ENCODE measurements at places on chromosomes 7 and 10.

DNA sequence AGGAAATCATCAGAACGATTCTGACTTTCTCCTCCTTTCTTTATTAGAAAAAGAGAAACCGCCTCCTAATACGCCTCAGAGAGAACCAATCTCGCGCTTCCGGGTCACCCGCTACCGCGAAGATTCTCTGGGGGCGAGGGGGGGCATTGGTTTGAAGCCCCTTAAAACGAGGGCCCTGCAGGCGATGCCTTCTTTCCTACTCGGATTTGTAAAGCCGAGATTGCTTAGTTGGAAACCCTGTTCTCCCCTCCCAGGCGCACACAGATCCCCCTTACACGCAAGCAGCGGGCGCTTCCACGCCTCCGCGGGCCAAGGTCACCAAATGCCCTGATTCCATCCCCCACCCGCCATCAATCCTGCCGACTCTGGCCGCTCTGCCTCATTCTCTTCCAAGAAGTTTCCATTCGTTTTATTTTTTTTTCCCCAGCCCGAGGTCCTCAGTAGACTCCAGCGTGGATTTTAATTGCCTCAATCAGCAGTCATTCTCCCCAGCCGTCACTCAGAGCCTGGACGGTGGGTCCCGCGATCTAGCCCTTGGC, 1.1 kb upstream of the GAD2 start:
- H3K4me1 ChIP-seq = no peaks in the 10 kb centered on the region
- no peak overlapping the region for H3K27ac ChIP-seq
- no peaks in the 10 kb centered on the region for H3K36me3 ChIP-seq
- peaks cover 95% of the 10 kb centered on the region for H3K27me3 ChIP-seq

DNA sequence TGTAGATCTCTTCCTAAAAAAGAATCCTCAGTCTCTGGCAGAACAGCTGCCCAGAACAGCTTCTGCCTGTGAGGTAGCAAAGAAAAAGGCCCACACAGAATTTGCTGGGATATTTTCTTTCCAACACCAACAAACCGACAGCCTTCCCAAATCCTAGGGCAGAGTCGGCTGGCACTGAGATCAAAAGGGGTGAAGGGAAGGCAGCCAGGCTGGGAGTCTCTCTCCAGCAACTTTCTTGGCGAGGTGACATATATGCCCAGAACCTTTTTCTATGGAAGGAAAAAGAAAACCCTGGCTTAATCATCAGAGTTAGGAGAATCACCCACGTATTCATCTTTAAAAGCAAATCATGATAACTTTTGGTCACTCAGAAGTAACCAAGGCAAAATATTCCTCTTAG, 279.6 kb downstream of the DNAJB6 start:
- H3K27me3 ChIP-seq = peaks cover 27% of the 10 kb centered on the region
- H3K4me3 ChIP-seq = no peak overlapping the region
- no peaks in the 10 kb centered on the region for H3K36me3 ChIP-seq
- no peak for DNase-seq

DNA sequence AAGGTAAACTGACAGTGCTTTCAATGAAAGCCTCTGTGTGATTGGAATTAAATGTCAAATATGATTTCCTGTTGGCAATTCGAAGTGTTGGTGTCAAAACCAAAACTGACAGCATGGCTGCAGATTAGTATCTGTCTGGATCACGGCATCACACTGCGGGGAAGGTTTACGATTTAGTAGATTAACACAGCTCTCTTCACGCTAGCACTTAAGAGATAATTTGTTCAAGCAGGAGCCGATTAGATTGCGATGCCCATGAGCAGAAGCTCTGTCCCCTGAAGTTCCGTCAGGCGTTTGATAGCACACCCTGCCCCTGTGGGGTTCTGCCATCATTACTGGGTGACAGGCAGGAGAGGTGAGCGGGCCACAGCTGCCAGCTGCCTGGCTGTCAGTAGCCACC, 279.5 kb upstream of the AUTS2 start:
- no peaks in the 10 kb centered on the region for H3K36me3 ChIP-seq
- H3K4me3 ChIP-seq = no peak overlapping the region
- no peaks in the 10 kb centered on the region for H3K4me1 ChIP-seq
- no peak for DNase-seq

GRCh38 chr7:121874298-121874697, 1.3 kb downstream of the PTPRZ1 start:
- no peak overlapping the region for H3K4me3 ChIP-seq
- H3K27ac ChIP-seq = no peak overlapping the region
- no peaks in the 10 kb centered on the region for H3K4me1 ChIP-seq
- H3K27me3 ChIP-seq = peaks cover 62% of the 10 kb centered on the region
- H3K36me3 ChIP-seq = no peaks in the 10 kb centered on the region
- no peak for DNase-seq

DNA sequence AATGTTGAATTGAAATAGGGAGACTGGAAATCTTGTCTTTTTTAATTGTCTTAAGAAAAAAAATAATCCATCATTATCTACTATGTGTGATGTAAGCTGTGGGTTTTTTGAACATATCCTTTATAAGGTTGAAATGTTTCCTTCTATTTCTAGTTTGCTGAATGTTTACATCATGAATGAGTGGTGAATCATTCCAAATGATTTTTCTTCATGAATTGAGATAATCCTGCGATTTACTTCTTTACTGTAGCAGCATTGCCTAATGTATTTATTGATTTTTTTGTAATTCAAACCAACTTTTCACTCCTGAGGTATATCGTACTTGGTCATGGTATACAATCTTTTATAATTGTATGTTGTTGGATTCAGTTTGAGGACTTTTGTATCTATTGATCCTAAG, 607.6 kb upstream of the PFKP start:
- no peaks in the 10 kb centered on the region for H3K36me3 ChIP-seq
- H3K4me1 ChIP-seq = no peaks in the 10 kb centered on the region
- no peak for DNase-seq
- no peak overlapping the region for H3K27ac ChIP-seq
- no peak overlapping the region for H3K4me3 ChIP-seq

DNA sequence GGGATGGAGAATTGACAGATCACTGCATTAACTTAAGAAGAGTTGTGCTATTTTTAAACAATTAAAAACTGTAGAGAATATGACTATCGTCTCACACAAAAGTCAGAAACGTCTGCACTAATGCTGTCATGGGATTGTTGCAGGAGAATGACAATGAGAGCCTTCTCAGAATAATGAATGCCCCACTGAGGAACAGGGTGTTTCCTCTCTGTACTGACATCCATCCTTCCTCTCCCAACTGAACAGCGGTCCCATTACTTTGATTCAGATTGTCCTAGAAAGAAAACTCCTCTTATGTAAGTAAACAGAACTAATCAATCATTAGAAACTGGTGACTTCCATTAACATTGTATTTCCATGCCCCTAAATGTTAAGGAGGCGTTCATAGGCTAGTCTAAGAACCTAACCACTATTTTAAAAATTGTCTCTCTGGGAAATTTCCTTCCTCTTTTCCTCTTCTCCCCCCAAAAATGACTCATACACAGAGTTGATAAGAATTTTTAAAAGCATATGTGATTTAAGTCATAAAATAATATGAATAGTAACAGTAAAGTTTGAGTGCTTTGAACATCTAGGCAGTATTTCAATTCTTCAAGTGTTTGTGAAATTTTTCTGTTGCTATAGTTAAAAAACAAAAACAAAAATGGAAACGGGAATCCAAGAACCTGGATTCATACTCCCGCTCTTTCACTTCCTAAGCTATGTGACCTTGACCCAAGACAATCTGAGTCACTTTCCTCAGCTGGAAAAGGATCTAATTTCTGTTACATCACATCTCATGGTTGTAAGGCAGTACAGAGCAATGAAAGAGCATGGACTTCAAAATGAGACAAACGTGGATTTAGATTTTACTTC, 12.7 kb upstream of the MACC1 start:
- no peak overlapping the region for H3K4me3 ChIP-seq
- H3K36me3 ChIP-seq = no peaks in the 10 kb centered on the region
- no peak for DNase-seq
- no peak overlapping the region for H3K27ac ChIP-seq
- no peaks in the 10 kb centered on the region for H3K4me1 ChIP-seq

DNA sequence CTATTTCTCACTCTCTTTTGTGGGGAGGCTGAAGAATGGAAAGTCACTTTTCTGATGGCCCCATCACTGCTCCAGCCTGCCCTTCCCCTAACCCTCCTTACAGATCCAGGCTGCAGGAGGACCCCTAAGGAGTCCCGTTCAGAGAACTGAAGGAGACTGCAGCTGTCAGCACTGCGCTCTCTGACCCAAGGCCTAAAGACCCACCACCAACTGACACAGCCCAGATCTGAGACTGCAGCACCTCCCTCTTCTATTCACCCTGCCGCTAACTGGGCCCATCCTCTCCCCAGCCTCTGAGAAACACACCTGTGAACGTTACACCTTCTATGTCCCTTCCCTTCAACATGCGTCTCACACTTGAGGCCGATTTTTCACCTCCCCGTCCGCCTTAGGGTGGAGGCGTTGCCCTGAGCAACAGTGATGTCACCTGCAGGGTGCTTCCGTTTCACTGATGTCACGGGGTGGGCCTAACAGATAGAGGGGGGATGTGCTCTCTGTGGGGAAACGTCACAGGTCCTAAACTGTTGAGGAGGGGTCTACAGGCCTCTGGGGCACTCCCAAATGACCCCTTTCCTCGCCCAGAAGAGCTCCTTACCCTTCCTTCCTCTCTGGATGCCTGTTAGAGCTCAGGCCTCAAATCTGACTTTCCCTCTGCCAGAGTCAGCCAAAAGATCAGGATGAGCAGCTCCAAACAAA, 5.1 kb downstream of the ITPRIP start:
- DNase-seq = no peak
- H3K36me3 ChIP-seq = no peaks in the 10 kb centered on the region
- H3K27ac ChIP-seq = no peak overlapping the region
- H3K4me1 ChIP-seq = peaks cover 49% of the 10 kb centered on the region
- H3K4me3 ChIP-seq = no peak overlapping the region

- H3K27ac ChIP-seq = no peak overlapping the region
- H3K4me3 ChIP-seq = no peak overlapping the region
- no peaks in the 10 kb centered on the region for H3K27me3 ChIP-seq
- no peaks in the 10 kb centered on the region for H3K4me1 ChIP-seq
- DNase-seq = no peak
These were observed 58.7 kb upstream of the PDGFA start for GRCh38 chr7:578386-578785.

GRCh38 chr7:142670511-142670910, 78.8 kb upstream of the PRSS1 start:
- no peaks in the 10 kb centered on the region for H3K27me3 ChIP-seq
- no peak overlapping the region for H3K27ac ChIP-seq
- no peaks in the 10 kb centered on the region for H3K4me1 ChIP-seq
- no peak for DNase-seq

DNA sequence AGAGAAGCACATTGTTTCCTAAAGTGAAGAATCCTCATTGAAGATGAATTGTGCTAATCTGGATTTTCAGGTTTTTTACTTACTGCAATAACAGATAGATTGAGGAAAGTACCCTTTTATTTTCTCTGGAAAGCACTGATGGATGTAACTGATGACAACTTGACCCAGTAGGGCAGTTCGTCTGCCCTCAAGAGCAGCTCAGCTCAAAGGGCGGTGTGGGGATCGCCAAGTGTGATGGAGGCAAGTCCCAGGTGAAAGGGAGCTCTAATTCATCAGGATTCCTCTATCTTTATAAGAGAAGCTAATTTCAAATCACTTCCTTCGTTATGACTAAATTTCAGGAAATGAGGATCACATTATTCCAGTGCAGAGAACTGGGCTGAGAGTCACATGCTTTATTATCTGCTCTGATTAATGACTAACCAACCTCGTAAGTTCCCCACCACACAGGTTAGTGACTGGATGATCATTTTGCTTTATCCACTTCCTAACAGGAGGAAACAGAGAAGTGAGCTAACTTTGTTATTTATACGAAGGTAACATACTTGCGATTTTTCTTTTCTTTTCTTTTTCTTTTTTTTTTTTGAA, 98.8 kb downstream of the PFKFB3 start:
- no peaks in the 10 kb centered on the region for H3K36me3 ChIP-seq
- no peak overlapping the region for H3K4me3 ChIP-seq

DNA sequence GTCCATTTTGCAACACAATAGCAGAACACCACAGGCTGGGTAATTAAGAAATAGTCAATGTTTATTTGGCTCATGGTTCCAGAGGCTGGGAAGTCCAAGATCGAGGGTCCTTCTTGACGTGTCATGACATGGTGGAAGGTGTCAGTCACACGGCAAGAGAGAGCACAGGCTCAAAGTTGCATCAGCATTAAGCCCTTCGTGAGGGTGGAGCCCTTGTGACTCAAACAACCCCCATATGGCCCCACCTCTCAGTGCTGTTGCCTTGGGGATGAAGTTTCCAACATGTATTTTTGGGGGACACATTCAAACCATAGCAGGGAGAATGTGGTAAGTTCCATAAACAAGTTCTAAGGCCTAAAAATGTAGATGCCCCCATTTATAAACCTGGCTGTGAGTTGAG, 24.6 kb upstream of the GTPBP4 start:
- DNase-seq = no peak
- H3K36me3 ChIP-seq = no peaks in the 10 kb centered on the region
- peaks cover 3% of the 10 kb centered on the region for H3K4me1 ChIP-seq

- H3K4me1 ChIP-seq = no peaks in the 10 kb centered on the region
- H3K27me3 ChIP-seq = no peaks in the 10 kb centered on the region
- H3K4me3 ChIP-seq = no peak overlapping the region
- no peaks in the 10 kb centered on the region for H3K36me3 ChIP-seq
- DNase-seq = no peak
- no peak overlapping the region for H3K27ac ChIP-seq
These were observed 215.0 kb downstream of the PHF14 start for GRCh38 chr7:11188529-11189310.

GRCh38 chr7:149454006-149454405, 6.9 kb downstream of the ZNF777 start:
- peaks cover 63% of the 10 kb centered on the region for H3K36me3 ChIP-seq
- H3K4me1 ChIP-seq = peaks cover under 1% of the 10 kb centered on the region
- no peak overlapping the region for H3K27ac ChIP-seq

DNA sequence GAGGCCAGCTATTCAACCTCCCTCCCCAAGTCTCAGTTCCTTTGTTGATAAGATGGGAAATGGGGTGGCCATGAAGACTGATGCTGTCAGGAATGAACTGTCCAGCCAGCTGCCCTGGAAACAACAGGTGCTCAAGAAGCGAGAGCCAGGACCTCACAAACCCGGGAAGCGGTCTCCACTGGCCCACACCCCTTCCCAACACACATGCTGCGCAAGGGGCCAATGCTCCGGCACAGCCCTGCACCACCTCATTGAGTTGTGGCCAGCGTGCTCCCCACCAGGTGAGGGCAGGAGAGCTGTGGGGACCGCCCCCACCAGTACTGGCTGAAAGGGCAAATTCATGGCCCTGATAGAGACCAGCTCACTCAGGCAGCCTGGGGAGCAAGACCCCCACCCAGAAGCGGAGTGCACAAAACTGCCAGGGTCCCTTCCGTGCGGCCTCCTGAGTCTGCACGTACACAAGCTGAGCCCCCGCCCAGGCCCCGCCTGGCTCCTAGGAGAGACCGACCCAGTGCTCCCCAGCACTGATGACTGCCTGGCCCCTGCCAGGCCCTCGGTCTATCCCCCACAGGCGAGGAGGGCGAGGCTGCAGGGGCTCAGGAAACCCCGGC, 216.6 kb downstream of the MAD1L1 start:
- H3K27ac ChIP-seq = no peak overlapping the region
- peaks cover 3% of the 10 kb centered on the region for H3K36me3 ChIP-seq
- DNase-seq = no peak
- peaks cover 13% of the 10 kb centered on the region for H3K4me1 ChIP-seq

- H3K27ac ChIP-seq = no peak overlapping the region
- H3K4me1 ChIP-seq = no peaks in the 10 kb centered on the region
These were observed 48.6 kb downstream of the ICA1 start for GRCh38 chr7:8213381-8213780.

GRCh38 chr7:105611856-105612775, 30.8 kb upstream of the EFCAB10 start:
- no peak overlapping the region for H3K27ac ChIP-seq
- DNase-seq = no peak
- H3K27me3 ChIP-seq = no peaks in the 10 kb centered on the region
- H3K4me1 ChIP-seq = no peaks in the 10 kb centered on the region

- DNase-seq = no peak
- H3K27me3 ChIP-seq = peaks cover 63% of the 10 kb centered on the region
- H3K4me3 ChIP-seq = no peak overlapping the region
- H3K4me1 ChIP-seq = no peaks in the 10 kb centered on the region
- H3K27ac ChIP-seq = no peak overlapping the region
These were observed 2.6 kb downstream of the NPTX2 start for GRCh38 chr7:98619450-98620321.
